ENCODE measurements at places on chromosomes 16 and 17.

GRCh38 chr17:33435721-33436301, 142.7 kb upstream of the ASIC2 start:
- no peak for DNase-seq

DNA sequence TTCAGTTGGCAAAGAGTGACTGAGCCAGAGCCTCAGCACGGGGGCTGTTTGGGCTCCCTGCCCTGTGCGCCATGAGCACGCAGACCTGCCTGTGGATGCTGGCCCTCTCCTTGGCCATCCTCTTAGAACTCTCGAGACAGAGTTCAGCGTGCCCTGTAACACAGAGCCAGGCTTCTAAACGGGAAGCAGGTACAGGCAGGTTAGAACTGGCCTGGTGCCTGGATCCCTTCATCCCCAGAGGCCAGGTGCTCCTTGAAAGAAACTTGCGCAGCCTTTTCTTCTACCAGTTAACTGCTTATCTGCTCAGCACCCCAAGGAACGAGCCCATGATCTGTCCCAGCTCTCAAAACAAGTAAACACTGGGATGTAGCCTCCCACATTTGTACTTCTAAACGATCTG, 6.9 kb downstream of the CCNF start:
- DNase-seq, result peak; percentile 28

- DNase-seq, result no peak
Measured at GRCh38 chr17:75909051-75909811, 4.5 kb upstream of the MRPL38 start.

DNA sequence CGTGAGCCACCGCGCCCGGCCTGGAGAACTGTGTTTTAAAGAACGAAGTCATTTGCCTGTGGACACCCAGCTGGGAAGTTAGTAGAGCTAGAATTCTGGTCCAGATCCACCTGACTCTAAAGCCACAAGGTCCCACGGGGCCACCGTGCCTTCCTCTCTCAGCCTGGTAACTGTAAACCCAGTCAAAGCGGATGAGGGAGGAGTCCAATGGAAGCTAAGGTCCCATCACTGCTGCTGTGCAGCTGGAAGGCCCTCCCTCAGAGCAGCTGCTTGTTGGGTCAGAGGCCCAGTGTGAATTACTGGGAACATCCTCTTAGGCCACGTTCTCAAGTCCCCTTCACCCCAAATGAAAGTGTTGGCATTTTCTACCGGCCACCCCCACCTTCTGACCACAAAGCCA, 48.8 kb upstream of the CACNG5 start:
- peak; percentile 42 for DNase-seq

DNA sequence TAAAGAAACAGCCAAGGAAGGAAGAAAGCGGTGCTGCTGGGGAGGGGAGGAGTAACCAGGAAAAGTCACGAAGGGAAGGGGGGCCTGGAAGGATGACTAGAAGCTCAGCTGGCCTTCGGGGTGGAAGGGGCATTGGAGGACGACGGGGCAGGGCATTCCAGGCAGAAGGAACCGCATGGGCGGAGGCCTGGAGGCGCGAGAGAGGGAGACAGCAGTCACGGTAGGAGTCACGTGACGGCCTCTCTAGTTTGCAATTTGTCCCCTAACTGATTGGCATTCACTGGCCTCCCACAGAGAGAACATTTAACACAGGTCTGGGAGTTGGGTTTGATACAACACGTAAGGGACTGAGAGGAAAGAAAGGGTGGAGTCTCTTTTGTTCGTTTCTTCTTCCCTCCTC, 63.9 kb downstream of the RTN4RL1 start:
- DNase-seq, result no peak

GRCh38 chr17:8287651-8288335, 677 bp upstream of the RANGRF start:
- no peak for DNase-seq

GRCh38 chr16:23232806-23233205, 50.3 kb downstream of the SCNN1G start:
- no peak for DNase-seq

- DNase-seq, result no peak
Measured at GRCh38 chr16:60945225-60945624, 1091.0 kb downstream of the CDH8 start.

DNA sequence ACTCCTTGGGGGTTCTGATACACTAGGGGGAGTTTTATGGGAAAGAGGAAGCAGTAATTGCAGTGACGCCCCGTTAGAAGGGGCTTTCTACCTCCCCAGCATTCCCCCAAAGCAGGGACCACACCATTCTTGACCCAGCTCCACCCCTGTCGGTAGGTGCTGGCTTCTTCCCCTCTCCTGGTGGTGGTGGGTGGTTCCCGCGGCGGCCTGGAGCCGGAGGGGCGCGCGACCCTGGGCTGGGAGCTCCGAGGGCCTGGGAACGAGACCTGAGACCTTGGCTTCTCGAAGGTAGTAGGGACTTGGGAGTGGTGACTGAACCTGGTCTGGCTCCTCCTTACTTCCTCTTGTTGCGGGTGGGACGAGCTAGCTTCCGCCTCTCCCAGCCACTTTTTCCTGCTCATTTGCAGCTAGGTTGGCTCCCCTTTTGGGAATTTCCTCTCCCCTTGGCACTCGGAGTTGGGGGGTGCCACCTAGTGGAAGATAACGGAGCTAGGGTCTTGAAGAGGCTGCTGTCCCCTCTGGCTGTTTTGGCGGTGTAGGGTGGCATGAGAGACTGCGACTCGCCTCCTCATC, 438 bp downstream of the GRN start:
- no peak for DNase-seq

DNA sequence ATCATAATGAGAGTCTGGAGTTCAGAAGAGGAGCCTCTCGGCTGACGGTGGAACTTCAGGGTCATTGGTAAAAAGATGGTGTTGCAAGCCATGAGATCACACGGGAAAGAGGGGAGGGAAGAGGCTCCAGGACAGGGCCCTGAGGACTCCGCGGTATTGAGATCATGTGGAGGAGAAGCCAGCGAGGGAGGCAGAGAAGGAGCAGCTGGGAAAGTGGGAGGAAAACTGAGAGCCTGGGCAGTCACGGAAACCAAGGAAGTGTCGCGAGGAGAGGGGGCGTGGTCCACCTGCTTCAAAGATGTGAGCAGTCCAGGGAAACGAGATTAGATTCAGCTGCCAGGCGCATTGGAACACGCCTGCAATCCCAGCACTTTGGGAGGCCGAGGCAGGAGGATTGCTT, 27.7 kb upstream of the SBK1 start:
- DNase-seq, result no peak

DNA sequence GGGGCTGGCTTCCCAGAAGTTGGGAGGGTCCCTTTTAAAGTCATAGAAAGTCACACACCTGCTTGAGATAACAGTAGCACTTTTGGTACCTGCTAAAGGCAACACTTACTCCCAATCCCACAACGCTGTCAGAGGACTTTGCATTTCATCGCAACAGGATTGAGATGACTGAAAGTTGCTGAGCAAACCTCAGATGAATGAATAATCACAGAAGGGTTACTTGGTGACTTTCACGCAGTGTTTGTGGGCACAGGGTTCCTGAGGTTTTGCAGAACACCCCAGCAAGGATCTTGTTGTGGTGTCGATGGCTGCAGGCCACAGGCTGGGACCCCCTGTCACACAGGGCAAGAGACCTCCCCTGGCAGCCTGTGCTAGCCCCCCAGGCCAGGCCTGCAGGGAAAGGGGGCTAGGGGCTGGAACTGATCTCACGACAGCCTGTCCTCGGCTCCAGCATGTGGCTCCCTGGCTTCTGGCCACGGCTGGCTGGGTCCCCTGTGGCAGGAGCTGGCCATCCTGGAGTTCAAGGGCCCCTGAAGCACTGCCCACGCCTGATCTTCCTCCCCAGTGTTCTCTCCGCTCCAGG, 79.4 kb upstream of the CBX4 start:
- no peak for DNase-seq

DNA sequence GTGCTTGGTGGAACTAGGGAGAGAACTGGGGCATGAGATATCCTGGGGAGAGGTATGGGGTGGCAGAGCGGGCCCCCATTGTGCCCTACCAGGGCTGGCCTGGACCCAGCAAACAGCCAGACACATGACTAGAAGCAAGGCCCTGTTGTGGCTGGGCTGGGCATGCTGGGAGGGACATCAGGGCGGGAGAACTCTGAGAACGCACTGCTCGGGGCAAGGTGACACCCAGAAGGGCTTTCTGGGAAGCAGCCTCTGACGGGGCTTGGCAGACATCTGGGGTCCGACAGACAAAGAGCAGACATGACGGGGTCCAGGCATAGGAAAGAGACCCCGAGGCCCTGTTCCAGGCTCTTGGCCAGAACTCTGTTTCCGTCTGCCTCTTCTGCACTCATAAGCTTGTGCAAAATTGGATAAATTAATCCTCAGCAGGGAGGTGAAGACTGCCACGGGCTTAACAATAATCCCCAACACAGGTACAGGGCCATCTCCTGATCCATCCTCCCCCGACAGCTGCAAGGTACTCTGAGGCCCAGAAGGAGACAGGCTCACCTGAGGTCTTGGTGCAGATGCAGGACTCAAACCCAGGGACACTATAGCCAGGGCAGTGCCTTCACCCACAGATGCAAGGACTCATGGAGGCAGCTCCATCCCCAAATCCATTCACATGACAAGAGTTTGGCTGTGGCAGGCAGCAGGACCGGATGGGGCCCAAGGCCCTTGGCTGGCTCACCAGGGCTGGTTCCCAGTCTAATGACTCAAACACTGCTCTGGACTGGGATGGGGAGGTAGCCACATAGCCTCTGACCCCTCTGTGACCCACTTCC, 5.4 kb downstream of the SREBF1 start:
- no peak for DNase-seq

DNA sequence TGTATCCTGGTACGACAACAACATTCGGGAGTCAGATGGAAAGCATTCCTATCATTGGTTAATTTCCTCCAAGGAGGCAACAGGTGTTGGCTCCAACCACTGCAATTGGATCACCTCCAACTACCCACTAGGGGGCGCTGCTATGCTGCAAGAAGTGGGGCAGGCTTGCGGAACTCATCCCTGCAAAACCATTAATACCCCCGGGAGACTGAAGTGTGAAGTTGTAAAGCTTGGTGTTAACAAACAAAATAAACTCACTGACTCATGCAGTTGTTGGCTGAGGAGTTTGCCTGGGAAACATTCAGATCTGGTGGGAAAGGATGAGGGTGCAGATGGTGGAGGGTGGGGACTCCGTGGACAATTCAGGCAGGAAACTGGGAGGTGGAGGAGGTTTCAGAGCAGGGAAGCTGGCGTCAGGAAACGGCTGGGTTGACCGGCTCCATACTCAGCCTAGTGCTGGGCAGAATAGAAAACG, 84.9 kb downstream of the HS3ST2 start:
- DNase-seq, result no peak

DNA sequence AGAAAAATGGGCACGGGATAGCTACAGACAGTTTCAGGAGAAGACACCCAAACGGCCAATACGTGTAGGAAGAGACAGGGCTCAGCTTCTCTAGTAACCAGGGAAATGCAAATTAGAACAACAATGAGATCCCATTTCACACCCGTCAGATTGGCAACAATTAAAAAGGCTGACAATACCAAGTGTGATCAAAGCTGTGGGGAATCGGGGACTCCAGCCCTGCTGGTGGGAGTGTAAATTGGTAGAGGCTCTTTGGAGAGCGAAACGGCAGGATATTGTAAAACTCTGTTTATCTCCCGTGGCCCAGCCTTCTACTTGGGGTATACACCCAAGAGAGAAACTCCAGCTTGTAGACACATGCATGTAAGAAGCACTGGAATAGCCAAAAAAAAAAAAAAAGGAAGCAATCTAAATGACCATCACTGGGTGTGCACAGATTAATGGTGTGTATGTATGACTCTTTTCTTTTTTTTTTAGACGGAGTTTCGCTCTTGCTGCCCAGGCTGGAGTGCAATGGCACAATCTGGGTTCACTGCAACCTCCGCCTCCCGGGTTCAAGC, 27.5 kb downstream of the MYBBP1A start:
- DNase-seq, result no peak

DNA sequence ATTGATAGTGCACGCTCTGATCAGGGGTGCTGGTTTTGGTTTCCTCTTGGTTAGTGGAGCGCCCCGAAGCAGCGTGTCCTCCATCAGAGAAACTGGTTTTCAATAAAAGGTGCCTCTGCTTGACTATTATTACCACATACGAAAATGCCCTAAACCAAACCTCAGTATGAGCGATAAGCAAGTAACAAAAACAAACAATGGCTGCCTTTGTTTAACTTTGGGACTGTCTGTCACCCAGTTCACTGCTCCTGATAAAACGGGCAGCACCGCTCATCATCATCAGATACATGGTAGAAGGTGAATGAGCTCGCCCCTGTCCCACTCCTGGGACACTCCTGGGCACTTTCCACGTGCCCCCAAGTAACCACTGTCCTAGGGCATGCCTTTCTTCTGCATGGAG, 24.0 kb downstream of the DUSP14 start:
- no peak for DNase-seq

- DNase-seq, result no peak
Measured at GRCh38 chr16:29806099-29806579, at the start of gene MAZ. Gene MAZ (plus strand): TSS chr16:29806529. CDS start chr16:29806702, 173 bp downstream.

- no peak for DNase-seq
Measured at GRCh38 chr16:19898924-19899604, 14.4 kb upstream of the GPRC5B start.

DNA sequence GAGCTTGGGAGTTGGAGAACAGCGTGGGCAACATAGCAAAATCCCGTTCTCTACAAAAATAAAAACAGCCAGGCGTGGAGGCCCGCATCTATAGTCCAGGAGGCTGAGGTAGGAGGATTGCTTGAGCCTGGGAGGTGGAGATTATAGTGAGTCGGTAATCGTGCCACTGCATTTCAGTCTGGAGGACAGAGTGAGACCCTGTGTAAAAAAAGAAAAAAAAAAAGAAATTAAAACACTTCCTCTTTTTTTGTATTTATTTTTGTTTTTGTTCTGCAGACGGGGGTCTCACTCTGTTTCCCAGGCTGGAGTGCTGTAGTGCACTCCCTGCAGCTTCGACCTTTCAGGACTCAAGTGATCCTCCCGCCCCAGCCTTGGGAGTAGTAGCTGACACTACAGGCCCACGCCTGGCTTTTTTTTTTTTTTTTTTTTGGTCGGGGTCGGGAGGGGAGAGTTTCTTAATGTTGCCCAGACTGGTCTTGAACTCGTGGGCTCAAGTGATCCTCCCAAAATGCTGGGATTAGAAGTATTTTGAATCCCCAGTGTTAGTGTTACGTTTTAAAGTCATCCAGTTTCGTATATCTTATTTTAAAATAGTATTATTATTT, 1.5 kb downstream of the IST1 start:
- DNase-seq, result no peak

Data from chondrocyte (in vitro differentiated cells).